Activated CD4-positive, alpha-beta T cell treated with anti-CD3 and anti-CD28 coated beads for 4 hours (primary cell): ENCODE measurements at places on chromosomes 2 and 18.

DNA sequence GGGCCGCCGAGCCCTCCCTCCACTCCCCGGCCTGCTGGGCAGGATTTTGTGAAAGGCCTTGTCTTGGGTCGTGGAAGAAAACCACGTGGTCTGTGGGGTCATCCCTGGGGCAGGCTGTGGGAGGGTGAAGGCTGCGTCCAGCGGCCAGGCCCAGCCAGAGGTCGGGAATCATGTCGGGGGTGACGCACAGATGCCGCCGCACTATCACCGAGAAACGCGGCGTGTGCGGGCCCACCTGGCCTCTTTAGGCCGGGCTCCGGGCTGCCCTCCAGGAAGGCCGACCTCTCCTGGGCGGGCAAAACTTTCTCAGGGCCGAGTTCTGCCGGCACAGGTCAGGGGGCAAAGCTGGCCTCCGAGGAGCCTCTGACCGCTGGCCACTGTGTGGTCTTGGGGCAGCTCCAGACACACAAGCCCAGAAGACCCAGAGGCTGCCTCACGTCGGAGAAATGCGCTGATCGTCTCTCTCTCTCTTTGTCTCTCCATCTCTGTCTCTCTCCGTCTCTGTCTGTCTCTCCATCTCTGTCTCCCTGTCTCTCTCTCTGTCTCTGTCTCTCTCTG, 28.4 kb downstream of the NFATC1 start:
- DNase-seq, result no peak

DNA sequence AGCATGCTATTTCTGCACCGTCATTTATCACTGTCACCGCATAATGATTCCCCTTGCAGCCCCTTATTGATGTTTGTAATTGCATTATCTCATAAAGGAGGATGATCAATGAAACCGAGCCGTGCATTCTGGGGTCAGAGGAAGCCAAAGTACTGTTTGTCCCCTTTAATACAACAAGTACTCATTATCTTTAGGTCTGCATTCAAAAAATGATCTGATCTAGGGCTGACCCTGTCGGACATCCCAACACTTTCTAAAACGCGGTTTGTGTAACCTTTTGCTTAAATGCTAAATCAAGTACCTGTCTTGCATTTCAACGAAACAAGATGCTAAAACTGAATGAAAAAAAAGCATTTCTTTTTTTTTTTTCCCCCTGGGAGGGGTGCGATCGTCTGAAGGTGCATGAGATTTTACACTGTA, 143.8 kb downstream of the MEIS1 start:
- DNase-seq, result no peak

- no peak for DNase-seq
Measured at GRCh38 chr2:216354306-216354705, 18.0 kb downstream of the MARCHF4 start.

DNA sequence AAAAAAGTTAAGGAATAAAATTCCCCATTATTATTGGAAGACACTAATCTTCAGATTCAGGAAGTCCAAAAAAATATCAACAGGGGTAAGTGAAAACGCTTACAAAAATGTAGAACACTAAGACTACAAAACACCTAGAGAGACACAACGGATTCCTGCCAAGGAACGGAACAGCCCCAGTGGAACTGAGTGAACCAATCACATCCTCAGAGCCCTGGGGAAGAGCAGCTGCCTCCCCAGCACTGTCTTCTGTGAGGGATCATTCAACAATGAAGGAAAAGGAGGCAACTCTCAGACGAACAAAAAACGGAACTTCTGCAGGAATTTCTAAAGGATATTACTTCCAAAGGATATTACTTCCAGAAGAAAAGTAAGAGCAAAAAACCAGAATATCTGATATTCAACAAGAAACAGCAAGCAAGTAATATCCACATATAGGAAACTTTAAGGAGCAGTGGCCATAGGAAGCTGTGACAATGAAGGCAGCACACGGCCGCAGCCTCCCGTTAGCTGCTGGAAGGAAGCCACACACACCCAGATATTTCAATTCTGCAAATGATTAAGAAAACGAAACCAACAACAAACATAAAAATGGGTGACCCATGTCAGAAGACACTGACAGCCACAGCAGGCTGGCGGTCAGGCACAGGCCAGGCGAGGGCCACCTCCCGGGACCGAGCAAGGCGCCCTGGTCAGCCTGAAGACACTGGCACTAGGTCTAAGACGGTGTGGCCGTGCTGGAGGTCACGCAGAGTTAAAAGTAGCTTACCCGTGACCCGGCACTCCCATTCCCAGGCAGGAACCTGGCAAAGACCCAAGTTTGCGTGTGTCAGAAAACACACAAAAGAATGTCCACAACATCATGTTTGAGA, 81.8 kb downstream of the HDAC4 start:
- DNase-seq, result no peak

DNA sequence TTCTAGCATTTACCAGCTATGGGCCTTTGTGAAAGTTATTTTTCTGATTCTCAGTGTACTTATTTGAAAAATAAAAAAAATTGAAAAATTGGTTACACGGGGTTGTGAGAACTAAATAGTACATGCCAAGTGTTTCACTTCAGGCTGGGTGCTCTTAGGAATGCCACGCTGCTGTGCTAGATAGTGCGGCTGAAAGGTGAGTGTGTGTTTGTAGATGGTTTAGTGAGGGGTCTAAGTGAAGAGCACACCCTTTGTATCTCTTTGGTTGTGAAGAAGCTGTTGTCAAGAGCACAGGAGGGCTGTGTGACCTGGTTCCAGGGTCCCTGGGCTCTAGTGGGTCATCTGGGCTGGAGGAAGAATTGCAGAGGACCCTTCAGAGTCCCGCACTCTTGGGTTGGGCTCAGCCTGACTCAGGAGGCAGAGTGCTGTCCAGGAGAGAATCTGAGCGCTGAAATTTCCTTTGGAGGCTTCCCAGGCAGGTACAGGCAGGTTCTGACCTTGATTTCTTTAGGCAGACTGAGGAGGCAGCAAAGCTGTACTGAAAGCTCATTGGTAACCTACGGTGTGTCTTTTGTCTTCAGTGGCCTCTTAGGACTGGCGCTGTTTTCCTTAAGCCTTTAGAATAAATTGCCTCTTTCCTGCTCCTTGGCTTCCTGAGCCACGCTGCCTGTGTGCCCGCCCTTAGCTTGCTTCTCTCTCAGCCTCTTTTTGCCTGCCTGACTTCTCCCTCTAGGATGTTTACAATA, 44.4 kb downstream of the MAP4K4 start:
- DNase-seq, result no peak

GRCh38 chr2:38109732-38110181, 33.8 kb upstream of the CYP1B1 start:
- no peak for DNase-seq

- no peak for DNase-seq
Measured at GRCh38 chr2:163863073-163863472, 127.3 kb upstream of the FIGN start.

- DNase-seq, result no peak
Measured at GRCh38 chr2:62844311-62845090, 139.0 kb downstream of the EHBP1 start.

DNA sequence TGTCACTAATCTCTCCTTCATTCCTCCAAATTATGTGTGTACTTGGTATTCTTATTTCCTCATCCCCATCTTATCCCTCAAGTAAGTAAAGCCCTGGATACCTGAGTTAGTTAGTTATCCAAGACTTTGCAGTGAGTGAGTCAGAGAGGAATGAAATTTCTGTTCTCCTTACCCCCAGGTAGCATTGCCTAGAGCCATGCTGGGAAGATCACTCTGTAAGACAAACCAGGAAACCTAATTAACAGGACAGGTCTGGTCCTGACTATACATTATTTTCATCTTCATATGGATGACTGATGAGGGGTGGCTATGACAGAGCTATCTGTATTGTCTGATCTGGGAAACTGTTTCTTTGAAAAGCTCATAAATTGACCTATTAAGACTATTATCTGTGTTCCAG, 55.0 kb upstream of the ITGA6 start:
- DNase-seq, result no peak

DNA sequence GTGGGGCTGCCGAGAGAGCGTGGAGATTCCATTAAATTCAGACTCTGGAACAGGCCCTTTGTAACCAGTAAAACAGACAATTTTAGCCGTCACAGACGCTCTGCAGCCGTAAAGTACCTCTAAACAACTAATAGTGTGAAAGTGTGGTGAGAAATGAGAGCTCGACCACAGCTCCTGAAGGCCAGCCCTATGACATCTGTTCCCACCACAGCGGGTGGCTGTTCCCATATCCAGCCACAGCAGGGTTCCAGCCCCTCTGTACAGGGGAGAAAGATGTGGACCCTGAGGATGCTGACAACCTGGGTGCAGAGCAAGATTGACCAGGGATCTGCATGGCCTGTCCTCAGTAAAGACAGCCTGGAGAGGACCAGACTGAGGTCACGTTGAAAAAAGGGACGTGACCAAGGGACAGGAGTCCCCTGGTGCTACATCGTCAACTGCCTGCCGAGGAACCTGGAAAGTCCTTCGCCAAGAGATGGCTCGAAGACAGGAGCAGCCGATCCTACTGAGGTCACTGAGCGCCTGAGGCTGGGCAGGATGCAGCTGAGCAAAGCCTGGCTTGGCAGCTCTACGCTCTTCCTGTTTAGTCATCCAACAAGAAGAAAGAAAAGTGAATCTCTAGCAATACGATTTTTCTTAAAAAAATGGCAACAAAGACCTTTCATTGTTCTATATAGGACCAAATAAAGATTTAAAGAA, 831.7 kb downstream of the RNF144A start:
- no peak for DNase-seq

DNA sequence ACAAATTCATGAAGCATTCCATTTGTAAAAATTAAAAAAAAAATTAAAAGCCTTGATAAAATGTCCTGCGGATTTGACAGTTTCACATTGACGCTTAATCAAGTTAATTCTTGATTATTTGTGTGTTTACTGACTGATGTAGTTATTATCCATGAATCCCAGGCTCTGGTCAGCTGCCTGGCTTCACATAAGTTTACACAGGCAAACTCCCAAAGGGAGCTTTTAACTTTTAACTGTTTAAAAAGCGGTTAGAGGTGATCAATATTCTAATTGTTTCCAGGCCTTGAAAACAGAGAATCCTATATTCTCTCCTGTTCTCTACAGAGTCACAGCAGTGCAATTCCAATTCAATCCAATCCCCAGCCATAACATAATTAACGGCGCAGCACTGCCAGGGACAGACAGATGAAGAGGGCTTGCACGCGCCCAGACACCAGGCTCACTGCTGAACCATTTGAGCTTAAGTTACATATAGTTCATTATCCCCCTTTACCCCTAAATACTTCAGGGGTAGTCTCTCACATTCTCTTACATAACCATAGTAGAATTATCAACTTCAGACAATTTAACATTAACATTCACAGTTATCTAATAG, 47.5 kb downstream of the ATP8B1 start:
- no peak for DNase-seq

GRCh38 chr2:188316791-188317423, 25.2 kb downstream of the GULP1 start:
- DNase-seq, result no peak

DNA sequence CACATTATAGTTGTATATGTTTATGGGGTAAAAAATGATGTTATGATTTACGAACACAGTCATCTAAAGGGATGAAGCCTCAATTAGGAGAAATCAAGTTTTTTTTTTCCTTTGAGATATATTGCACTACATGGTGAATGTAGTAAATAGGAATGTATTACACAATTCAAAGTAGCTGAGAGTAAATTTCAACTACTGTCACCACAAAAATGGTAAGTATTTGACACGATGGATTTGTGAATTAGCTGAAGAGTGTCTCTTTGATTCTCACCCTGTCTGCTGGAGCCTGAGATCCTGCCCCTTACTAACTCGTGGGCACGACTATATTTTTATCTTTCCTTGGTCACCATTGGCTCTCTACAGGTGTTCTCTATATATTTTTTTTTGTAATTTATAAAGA, 540.4 kb upstream of the DSEL start:
- DNase-seq, result no peak

- DNase-seq, result no peak
Measured at GRCh38 chr2:190093793-190094192, 31.3 kb upstream of the MSTN start.

DNA sequence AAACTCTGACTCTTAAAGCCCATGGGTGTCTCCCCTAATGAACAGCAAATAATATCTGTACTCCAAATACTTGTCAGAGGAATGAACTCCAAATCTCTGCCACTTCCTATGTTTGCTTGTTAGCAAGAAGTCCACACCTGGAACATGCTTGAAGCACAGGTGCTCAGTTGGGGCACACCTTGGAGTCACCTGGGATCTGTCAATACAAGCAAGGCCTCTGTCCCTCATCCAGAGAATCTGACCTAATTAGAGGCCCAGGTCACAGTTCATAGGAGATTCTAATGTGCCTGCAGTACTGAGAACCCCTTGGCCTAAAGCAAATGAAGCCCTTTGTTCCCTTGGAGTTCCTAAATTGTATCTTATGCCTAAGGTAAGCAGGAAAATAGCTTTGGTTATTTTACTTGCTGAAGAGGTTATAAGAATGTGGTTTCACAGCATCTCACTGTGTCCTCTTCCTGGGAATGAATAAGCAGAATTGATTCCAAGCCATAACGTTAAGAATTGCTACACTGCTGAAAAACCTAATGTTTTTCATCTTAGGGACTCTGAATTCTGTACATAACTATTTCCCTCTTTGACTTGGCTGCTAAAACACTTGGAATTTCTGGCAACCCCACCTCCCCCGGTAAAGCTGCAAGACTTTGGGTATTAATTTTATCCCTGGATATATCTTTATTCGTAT, 113.4 kb downstream of the PIEZO2 start:
- DNase-seq, result no peak

DNA sequence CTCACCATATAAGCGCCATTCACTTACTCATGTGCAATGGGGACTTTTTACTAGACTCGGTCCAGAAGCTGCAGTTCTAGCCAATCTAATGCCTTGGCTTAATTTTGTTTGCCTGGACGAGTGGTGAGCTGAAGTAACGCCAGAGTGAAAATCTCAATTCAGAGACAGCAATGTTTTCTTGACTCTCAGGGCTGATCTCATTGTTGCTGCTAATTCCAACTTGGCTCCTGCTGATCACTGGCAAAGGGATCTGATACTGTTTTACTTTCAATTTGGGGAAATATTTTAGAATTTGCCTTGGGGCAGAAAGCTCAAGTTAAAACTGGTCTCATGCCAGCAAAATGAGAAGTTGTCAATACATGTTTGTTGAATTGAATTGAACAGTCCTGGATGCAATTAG, 906.6 kb upstream of the CDH2 start:
- no peak for DNase-seq

- DNase-seq, result no peak
Measured at GRCh38 chr2:229783108-229783721, 68.9 kb upstream of the DNER start.

DNA sequence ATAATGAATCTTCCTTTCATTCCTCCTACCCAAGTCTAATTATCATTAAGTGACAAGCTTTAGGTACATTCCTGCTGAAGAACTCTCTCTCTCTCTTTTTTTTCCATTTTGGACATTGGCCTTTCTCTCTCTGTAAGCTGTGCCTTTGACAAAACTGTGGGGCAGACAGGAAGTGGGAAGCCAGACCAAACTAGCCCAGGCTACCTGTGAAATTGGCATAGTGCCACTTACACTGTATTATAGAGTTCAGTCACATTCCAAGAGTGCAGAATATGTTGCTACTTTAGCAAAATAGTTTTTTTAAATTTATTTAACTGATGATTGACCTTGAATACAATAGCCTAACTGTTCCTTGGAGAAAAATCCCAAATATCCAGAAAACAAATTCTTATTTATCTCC, 381.5 kb upstream of the ETAA1 start:
- no peak for DNase-seq
